ENCODE measurements at places on chromosomes 1 and 21.

DNA sequence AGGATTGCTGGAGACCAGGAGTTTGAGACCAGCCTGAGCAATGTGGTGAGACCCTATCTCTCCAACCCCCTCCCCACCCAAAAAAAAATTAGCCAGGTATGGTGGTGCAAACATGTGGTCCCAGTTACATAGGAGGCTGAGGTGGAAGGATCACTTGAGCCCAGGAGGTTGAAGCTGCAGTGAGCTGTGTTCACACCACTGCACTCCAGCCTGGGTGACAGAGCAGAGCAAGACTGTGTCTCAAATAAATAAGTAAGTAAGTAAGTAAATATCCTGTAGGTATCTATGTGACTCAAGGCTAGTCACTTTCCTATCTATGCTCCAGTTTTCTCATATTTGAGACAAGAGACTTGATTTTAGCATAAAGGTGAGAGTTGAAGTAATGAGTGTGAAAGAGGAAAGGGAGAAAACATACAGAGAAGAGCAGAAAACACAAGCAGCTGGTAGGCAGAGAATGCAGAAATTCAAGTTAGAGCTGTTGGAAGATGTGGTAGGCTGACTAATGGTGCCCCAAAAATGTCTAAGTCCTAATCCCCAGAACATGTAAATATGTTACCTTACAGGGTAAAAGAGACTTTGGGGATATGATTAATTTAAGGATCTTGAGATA, 7.5 kb downstream of the PPP1R12B start:
- no peak for DNase-seq

DNA sequence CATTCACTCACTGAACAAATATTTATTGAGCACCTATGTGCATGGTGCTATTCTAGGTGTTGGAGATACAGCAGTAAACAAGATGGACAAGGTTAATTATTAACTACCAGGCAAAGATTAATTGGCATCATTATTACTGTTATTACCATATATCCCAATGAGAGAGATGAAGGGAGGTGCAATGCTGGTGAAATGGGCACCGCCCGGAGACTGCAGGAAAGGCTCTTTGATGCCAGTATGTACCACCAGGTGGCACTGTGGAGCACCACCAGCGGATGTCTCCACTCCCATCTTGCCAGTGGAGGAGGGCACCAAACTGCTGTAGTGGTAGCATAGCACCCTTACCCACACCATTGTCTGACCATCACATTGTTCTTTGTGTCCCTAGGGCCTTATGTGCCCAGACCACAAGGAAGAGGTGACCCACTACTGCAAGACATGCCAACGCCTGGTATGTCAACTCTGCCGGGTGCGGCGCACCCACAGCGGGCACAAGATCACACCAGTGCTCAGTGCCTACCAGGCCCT, 3.0 kb downstream of the TRIM46 start:
- DNase-seq: peak; percentile 72

- DNase-seq: no peak
These were observed 14.3 kb downstream of the EGLN1 start for GRCh38 chr1:231407547-231408396.

DNA sequence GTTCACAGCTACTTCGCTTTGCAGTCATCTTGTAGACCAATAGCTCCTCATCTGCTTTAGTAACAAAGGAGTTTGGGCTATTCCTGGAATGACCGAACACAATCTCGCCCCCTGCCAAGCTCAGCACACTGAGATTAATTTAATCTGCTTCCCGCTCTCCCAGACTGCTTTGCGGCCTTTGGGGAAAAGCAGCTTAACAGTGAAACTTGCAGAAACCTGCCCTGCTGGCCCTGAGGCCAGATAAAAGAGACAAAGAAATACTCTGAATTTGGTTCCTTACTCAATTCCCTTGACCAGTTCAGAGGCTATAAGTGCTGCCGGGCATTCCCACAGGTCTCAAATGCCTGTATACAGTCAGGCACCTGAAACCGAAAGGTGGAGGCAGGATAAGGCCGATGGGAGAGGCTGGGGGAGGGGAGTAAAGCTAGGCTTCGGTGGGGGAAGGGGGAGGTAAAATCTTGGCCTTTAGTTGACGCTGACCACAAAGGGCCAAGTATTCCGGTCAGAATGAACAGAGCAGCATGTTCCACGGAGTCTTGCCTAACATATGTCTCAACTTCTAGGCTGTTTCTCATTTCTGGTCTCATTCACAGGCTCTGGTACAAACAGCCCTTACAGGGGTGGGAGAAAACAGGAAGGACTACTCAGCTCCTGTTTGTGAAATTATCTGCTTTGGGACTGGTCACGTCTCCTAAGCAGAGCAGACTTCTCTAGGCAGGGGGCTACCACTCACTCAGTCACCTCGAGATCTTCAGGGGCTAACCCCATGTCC, 17.7 kb upstream of the A3GALT2 start:
- no peak for DNase-seq

- DNase-seq: no peak
These were observed 41.0 kb upstream of the JUN start for GRCh38 chr1:58824753-58825389.

- DNase-seq: no peak
These were observed 28.0 kb downstream of the CRYAA start for GRCh38 chr21:43196826-43197225.

GRCh38 chr1:68975212-68975933, 478.5 kb upstream of the DEPDC1 start:
- DNase-seq: no peak

GRCh38 chr1:109689844-109690405, 2.3 kb downstream of the GSTM1 start:
- no peak for DNase-seq

DNA sequence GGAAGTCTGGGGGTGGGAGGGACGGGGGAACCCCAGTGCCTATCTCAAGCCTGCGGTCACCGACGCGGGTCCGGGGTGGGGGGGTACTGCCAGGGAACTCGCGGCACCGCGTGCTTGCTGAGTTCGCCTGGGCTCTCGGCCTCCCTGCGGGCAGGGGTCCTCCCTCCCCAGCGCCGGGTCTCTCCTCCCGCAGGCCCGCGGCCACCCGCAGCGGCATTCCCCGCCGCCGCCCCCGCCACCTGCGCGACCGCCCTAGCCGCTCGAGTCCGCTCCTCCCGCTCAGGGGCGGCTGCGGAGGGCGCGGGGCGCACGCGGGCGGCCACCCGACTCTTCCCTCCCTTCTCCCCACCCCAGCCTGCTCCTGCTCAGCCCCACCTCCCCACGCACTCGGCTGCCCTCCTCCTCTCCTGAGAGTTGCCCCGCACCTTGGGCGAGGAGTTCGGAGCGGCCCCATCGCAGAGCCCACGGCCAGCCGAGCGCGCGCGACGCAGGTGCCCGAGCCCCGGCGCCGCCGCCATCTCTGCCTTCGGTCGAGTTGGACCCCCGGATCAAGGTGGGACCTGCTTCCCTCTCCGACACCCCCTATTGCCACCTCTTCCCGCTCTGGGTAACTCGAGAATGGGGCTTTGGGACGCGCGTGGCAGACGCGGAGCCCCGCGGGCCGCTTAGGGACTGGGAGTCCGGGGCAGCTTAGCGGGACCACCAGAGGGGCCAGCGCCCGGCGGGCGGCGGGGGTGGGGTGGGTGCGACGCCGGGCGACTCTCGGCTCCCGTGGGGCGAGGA, 105.0 kb downstream of the LEPR start:
- no peak for DNase-seq

DNA sequence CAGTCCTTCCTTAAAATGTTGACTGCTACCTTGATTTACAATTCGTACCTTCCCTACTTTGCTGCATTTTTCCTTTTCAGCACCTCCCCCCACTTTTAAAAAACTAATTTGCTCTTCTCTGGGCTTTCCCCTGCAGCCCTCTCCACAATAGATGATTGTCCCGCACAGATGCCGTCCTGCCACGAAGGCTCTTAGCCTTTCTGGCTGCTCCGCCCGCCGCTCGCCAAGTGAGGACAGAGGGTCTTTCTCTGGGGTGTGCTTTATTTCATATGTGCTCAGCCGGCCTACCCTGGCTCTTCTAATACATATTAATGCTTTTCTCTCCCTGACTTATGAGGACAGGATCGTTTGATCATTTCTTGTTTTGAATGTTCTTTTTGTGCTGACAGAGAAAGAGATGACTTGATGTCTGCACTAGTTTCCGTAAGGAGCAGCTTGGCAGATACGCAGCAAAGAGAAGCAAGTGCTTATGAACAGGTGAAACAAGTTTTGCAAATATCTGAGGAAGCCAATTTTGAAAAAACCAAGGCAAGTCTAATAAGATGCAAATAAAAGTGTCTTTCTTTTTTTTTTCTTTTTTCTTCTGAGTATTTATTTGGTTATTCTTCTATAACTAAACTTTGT, 60.6 kb downstream of the SDCCAG8 start:
- no peak for DNase-seq

DNA sequence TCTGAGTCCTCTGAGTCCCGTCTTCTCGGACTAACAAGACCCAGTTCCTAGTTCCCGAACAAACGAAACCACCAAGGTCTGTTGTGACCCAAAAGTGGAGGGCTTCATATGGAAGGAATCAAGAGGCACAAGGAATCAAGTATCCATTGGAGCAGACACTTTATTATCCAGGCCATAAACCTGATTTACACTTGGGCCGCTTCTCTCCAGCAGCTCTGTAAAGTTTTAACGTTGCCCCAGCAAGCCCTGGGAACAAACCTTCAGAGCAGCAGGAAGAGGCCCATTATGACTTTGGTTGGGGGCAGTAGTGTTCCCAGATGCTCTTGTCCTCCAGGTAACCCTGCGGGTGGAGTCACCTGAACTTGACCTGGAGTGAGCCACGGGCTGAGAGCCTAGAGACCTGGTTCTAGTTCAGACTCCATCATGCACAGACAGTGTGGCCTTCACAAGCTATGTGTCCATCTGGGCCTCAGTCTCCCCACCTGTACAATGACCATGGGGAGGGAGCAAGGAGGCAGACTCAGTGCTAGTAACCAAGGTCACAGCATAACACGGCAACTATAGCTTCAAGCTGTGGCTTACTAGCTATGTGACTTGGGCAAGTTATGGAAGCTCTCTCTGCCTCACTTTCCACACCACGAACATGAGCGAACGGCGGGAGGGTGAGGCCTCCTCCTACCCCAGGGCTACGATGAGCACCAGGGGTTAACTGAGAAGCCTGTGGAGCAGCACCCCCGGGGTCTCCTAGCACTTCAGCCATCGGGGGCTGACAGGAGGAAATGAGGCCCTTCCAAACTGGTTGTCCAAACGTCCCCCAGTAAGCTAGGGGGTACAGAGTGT, 95.7 kb downstream of the GLIS1 start:
- DNase-seq: no peak

DNA sequence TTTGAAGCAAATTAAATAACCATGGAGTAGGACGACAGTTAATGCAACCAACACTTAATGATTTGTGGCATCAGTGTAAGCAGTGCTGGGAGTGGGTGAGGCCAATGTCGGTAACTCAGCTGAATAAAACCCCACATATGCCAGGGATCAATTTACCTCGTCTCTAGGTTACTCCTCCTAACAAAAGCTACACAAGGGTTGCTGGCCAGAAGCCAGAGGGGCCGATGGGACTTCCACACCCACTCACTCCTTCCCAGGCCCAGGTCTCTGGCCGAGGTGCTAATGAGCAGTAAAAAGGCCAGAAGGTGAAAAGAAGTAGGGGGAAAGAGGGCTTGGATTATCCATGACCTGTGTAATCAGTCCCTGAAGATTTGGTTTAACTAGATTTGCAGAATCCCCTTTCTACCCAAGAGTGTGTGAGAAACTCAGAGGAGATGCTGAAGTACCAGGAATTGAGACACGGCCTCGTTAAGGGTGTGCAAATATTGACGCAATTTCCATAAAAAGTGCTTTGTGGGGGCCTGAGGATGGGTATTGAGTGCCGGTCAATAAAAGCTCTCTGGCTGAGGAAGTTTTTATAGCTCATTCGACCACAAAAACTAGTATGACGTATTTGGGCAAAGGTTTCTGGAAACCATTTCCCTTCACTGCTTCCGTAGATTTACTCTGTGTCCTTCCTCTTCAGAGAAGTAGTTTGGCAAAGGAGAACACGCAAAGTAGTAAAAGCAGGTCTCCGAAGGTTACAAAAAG, 145.5 kb downstream of the TBX15 start:
- DNase-seq: no peak

DNA sequence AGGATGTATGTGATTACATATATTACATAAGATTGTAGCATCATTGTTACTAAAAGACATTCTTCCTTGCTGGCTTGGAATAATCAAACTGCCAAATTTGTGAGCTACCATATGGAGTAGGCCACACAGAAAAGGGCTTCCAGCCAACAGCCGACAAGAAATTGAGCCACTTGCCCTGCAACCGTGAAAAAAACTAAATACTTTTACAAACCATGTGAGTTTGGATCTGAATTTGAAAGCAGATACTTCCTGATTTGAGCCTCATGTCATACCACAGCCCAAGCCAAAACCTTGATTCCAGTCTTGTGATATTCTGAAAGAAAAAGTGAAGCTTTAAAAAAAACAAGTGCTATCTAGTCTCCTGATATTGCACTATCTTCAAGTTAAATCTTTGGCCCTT, 55.6 kb upstream of the PRMT6 start:
- DNase-seq: no peak

- no peak for DNase-seq
These were observed 163.0 kb upstream of the RNPC3 start for GRCh38 chr1:103362348-103363007.

DNA sequence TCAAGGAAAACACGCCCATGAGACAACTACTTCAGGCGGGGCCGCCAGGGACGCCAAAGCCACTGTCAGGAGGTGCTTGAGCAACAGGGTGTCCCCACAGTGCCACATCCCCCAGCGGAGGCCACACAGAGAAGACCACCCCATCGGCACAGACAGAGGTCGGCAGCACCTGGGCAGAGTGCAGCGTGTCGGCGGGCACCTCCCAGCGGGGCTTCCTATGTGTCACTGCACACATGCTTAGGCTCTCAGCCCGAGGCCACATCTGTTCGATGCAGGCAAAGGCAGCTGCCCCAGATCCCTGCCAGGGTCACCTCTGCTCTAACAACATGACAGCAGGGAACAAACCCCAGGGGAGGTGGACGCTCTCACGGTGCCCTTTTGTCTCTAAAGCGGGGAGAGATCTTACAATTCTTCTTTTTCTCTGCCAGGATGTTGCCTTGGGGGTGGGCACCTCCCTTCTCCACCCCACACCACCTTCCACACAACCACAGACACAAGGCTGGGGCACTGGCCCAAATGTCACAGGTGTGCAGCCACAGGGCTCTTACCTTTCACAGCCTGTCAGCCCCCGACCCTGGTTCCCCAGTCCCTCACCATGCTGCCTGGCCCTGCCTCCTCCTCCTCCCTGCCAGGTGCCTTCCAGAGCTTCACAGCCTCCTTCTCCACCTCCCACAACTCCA, 4.2 kb downstream of the KRTAP10-8 start:
- DNase-seq: no peak

DNA sequence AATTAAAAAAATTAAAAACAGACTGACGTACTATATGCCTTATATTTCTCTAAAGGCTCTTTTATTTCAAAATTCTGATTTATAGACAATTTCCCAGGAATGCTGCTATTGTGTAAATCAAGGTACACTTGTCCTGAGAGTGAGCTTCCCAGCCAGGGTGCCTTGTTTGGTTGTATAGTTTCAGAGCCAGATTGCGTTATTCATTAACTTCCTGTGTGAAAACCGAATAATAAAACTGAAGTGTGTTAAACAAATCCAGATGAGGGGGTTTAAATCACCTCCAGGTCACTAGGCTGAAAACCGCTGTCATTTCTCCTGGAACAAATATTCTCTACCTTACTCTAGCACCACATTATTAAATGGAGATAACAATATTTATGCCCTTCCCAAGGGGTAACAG, 68.7 kb downstream of the LMX1A start:
- no peak for DNase-seq

Data from stimulated activated CD4-positive, alpha-beta T cell treated with anti-CD3 and anti-CD28 coated beads, TNF-alpha, amount 100 ng/mL, for 4 hours (primary cell).